ENCODE measurements at places on chromosomes 3 and 15.

DNA sequence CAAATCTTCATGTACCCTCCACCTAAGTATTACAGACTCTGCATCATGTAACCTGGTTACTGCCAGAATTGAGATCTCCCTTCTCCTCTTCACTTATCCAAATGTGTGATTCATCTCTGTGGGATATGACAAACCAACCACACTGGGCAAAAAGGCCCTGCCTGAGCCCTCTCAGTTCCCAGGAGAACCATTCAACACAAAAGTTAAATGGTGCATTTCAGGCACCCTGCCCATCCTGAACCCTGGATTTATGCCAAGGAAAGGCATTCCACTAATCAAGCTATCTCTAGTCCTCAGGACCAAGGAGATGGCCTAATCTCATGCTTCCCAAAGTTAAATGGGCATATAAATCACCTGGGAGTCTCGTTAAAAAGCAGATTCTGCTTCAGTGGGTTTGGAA is 108.5 kb downstream of the TNIK start:
- DNase-seq, result peak; percentile 39

GRCh38 chr3:45568848-45569762 is 25.4 kb upstream of the LIMD1 start:
- DNase-seq, result no peak

GRCh38 chr3:176430244-176431037 is 766.8 kb downstream of the TBL1XR1 start:
- DNase-seq, result no peak

DNA sequence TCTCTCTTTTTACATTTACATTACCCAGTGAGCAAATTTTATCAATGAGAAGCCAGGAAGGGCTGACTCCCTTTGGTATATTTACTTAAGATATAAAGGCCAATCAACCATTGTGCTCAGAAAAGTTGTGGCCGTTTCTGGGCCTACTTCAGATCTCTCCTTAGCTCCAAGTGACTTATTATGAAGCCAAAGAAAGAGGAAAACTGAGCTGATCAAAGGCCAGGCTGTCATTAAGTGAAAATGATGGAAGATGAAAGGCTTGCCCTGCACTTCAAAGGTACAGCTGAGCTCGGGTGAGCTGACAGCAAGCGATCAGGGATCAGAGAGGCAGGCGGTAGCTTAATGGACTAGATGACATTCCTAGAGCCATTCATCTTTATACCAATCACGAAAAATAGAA is 24.8 kb downstream of the VGLL4 start:
- DNase-seq, result no peak

DNA sequence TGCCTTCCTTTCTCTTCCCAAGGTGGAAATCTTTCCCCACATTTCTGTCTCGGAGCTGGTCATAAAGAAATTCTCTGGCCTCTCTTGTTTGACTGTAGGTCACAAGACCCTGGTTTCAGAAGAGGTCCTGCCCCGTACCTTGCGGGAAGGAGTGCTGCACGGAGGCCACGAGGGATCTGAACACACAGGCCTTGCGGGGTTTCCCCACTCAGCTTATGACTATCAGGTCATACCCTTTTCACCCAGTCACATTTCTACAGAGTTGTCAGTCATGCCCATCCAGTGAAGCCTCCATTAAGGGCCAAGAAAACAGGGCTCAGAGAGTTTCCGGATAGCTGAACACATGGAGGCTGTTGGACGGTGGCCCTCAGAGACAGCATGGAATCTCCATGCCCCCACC is 54.7 kb upstream of the ATP13A3 start:
- no peak for DNase-seq

DNA sequence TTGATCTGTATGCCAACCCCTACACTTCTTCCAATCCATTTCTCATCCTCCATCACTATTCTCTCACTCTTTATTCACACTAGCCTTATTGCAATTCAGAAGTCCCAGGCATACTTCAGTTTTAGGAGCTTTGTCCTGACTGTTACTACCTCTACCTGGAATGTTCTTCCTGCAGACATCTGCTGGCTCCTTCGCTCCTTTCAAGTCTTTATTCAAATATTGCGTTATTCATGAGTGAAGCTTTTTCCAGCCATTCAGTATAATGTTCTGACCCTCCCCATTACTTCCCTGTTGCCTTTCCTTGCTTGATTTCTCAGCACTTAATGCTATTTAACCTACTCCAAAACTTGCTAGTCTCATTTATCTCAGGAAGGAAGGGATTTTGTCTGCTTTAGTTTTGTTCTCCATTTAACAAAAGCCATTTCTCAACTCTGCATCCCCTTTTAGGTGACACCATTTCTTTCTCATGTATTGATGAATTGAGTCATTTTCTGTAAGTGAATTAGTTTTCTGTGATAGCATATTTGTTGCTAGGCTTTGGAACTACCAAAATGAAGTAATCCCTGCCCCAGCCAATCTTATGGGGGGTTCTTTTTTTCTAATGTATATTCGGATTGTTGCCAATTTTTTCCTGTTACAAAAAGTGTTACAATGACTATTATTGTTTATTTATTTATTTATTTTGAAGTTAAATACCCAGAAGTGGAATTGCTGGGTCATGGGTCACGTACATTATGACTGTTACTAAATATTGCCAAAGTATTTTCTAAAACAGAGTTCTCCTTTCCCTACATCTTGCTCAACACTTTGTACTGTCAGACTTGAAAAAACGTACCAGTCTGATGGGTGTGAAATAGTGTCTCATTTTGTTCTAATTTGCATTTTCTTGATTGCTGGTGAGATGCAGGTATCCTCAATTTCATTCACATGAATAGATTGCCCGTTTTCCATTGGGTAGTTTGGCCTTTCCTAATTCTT is 9.4 kb downstream of the ATP11B start:
- DNase-seq, result no peak

DNA sequence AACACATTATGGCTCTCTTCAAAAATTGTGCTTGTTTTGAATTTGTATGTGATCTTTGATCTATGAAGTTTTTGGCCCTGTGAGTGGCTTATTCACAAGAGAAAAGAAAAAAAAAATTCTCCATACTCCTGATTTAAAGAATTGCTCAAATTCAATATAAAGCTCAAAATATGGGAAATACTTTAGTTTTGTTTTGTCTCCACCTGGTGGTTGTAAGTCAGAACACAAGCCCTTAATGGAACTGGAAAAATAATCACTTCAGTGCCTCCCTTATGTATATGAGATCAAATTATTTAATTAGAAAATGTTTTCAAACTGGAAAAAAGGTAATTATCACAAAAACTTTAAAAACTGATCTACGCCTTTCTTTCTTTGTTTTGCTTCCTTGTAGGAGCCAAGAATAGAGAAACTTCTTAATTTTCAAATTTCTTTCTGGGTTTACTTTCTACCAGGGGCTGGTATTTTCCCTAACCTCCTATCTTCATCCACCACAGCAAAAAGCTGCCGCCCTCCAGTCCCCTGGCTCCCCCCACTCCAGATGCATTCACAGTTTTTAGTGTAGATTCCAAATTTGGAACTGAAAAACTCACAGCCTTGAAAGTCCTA is 50.6 kb downstream of the SERP1 start:
- no peak for DNase-seq

- DNase-seq, result no peak
Measured at GRCh38 chr3:166462891-166463470, 625.8 kb upstream of the BCHE start.

GRCh38 chr15:27576576-27576975 is 522.5 kb downstream of the OCA2 start:
- DNase-seq, result no peak

DNA sequence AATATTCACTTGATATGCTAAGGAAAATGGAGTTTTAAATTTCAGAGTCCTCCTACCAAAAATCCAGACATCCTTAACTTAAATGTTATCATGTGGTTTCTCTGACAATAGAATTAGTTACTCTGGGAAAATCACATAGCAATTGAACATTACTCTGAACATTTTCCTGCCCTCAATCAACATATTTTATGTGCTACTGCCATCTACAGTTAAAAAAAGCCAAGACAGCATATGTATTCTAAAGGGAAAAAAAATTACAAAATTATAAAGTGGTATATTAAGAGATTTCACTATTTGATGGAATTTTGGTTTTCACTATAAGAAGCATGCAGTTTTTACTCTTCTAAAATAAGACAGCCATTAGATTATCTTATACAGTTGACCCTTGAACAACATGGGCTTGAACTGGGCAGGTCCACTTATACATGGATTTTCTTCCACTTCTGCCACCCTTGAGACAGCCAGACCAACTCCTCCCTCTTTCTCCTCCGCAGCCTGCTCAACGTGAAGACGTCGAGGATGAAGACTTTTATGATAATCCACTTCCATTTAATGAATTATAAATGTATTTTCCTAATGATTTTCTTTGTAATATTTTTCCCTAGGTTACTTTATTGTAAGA is 122.3 kb downstream of the ATP1B3 start:
- no peak for DNase-seq

- DNase-seq, result peak; percentile 4
Measured at GRCh38 chr15:25171111-25171811, 216.5 kb downstream of the SNRPN start.

DNA sequence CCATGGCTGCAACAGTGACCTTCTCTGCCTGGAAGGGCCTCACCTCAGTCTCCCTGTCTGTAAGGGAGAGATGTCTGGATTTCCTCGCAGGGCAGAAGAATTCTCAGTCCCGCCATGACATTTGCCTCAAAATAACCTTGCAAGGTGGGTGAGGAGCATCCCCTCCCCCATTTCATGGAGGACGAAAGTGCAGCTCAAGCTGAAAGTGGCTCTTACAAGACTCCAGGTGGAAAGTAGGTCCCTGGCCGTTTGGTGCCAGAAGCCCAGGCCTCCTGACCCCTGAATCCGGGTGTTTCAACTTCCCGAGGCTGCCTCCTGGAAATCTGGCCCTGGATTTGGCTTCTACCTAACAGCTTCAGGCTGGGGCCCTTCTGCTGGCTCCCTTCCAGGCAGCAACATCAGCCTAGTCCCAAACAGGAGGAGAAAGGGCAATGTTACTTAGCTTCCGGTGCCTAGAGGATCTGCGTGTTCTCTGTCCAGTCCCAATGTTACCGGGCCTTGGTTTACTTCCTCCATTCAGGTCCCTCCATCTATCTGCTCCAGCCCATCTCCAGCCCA is 769 bp upstream of the CSPG4 start:
- DNase-seq, result peak; percentile 68

DNA sequence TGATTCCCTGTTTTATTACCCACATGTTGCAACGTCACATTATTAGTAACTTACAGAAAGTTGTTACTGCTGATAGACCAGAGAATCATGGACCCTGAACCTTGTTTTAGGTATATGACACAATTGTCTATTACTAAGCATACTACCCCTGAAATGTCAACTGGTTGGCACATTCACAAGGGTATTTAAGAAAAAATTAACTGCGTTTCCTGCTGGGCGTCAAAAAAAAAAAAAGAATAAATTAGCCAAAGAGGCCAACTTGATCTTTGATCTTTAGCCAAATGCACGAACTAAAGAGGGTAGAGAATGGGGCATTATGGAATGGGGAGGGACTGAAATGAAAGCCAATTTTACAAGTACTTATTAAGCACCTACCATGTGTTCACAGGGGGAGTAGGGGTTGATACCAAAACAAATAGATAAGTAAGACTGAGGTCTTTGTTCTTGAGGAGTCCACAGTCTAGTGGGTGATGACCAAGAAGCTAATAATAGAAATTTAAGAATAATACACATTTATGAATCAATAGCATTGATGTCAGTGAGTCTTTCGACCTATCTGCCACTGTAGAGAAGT is 17.8 kb upstream of the MUC13 start:
- no peak for DNase-seq

- no peak for DNase-seq
Measured at GRCh38 chr15:57079931-57080620, 161.6 kb downstream of the TCF12 start.

DNA sequence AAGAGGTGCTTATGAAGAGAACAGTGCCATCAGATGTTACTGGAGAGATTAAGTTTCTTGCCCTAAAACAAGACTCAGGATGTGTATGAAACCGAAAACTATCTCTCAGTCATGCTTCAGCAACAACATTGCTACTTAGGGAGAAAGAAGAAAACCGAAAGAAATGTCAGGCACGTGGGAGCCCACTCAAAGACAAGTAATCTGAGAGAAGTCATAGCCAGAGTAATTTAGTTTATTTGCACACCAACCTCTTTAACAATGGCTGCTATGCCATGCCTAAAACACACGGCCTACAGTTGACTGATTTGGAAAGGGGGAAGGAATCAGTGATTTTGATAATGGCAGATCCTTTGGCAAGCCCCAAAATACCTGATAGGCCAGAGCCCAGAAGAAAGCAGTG is 162.9 kb downstream of the TIGIT start:
- DNase-seq, result no peak

GRCh38 chr3:34793057-34793456 is 846.3 kb upstream of the ARPP21 start:
- no peak for DNase-seq

DNA sequence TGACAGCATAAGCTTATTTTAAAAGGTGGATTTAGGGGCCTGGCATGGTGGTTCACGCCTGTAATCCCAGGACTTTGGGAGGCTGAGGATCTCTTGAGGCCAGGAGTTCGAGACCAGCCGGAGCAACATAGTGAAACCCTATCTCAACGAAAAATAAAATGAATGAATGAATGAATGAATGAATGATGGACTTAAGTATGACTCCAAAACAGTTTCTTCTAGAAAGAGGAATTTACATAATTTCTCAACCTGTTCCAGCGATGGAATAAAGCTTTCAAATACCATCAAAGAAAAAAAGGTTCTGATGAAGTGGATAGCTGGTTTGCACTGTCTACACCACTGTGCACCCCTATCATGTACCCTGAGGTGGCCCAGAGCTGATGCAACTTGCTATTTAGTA is 20.1 kb upstream of the NR2C2 start:
- no peak for DNase-seq

DNA sequence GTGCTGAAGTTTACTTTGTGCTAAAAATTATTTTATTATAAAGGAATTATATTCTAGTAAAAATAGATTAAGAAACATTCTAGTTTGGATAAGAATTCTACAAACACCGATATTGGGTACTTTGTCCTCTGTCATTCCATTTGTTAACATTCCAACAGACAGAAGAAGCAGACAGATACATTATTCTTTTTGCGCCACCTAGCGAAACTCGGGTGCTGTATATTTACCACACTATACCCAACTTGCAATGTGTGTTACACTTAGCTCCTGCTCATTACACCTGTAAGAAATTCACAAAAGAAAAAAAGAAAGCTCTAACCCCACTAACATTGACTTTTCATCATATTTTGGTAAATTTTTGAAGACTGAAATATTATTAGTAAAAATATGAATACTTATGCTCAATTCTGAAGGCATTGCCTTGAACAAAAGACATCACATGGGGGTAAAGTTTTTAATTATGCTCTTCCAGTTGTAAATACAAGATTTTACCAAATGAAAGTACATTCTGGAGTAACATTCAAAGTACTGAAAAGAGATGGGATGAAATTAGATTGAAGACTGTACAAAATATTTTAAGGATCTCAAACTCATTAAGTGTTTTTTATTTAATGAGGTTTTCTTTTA is 136.5 kb upstream of the MLF1 start:
- DNase-seq, result peak; percentile 72

All from BE2C (cell line).